NCI-H82 (cell line): ENCODE measurements at places on chromosomes 12 and 14.

GRCh38 chr12:68487721-68488309 lies 122.9 kb upstream of the RAP1B start:
- no peak for DNase-seq

GRCh38 chr14:53525608-53526007 lies 372.5 kb upstream of the DDHD1 start:
- DNase-seq, result no peak

- no peak for DNase-seq
Measured at GRCh38 chr12:91663744-91664143, 481.1 kb upstream of the DCN start.

- peak; percentile 11 for DNase-seq
Measured at GRCh38 chr12:74043343-74043742, 494.3 kb upstream of the ATXN7L3B start.

- DNase-seq, result no peak
Measured at GRCh38 chr12:1562813-1563407, 31.5 kb downstream of the FBXL14 start.

DNA sequence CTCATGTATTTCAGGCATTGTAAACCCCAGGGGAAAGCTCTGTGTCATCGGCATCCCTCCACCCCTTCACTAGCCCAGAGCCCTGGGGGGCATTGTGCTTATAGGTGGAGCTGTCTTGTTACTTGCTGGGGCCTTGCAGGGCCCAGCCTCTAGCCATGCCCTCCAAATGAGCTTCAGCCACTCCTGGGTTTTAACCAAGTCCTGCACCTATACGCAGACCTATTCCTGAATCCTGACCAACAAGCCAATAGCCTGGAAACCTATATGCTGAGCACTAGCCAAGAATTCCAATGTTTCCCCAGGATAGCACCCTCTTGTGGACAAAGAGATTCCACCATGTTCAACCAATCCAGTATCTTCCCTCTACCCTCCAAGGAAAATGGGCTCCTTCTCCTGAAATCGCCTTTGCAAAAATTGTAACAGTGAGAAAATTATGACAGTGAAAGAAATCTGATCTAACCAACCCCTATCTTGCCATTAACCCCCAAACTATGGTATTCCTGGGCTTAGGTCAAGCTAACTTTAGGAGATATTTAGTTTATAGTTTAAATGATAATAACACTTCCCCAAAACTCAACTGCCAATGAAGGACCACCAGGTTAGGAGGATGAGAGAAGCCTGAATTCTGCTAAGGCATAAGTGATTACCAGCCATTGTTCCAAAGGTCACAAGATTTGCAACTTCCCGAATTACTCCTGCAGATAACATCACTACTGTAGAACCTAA lies 55.5 kb downstream of the TTC7B start:
- peak; percentile 65 for DNase-seq

DNA sequence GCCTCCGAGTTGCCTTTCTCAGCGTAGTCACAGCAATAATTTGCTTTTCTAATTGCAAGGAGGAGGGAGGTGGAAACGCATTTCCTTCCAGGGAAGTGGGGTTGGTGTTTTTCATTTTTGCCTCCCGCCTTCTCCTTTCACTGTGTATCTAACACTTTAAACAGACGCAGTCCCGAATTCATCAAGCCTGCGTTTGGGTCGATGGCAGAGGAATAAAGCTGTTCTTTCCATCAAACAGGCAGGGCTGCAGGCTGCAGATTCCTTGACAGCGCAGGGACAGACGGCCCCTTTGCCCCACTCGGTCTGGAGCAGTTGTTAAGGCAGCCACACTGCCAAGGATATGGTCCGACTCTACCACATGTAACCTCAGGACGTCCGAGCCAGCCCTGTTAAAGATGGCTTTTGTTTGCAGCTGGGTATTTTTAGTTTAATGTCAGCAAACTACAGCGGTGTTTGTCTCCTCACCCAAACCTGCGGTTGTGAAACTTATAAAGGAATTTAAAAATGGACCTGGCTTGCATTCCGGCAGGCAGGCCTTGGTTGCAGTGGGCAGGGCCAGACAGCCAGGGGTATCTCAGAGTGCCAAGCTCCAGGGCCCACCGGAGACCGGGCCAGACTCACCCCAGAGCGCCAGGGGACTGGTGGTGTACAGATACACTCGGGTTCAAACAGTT lies 2.1 kb downstream of the CHST11 start:
- peak; percentile 19 for DNase-seq

DNA sequence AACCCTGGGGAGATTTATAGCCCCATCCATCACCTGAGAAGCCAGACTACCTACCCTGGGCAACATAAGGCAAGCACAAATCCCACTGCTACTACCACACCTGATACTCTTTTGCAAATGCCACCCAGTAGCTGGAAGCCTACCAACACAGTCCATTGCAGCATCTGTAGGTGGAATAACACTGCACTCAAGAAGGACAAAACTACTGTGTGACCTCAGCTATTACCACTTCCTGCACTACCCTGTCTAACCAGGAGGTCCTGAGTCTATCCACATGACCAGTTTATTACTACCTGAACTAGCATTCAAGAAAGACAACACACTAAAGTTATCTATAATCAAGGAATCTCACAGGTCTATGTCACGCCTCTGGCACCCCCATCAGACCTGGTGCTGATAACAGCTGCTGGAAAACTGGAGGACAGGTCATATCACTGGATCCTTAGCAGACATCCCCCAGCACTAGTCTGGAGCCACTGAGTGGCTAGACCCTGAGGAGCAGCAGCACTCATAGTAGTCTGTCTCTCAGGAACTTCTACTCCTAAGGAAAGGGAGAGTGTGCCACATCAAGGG lies 2.9 kb upstream of the CLEC1A start:
- DNase-seq, result no peak

DNA sequence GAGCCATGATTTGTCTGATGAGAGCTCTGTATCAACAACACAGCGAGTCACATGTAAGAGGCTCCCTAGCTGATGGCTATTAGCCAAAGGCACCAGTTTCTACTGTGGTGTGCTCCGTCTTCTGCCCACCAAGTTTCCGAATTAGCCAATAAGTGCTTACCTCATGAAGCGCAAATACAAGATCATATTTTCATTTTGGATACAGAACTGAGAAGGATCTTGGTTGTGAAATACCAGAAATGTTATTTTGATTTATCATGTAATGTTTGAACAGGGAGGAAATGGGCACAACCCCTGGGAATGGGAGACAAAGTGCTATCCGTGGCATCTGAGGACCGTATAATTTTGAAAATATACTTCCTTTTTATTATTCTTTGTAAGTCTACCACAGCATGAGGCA lies 234.3 kb downstream of the DACT1 start:
- DNase-seq, result no peak

DNA sequence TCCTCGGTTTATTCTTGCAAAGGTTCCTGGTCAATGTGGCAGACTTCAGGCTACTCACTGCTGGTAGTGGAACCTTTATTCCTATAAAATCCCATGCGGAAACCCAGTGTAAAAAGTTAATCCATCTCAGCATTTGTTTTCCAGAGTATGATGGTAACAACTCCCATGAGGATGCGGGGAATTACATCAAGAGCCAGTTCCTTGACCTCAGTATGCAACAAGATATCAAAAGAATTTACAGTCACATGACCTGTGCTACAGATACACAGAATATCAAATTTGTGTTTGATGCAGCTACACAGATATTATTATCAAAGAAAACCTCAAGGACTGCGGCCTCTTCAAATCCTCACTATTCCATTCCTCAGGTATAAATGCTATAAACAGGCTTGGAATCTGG lies 19.3 kb downstream of the CPM start:
- no peak for DNase-seq

- DNase-seq, result peak; percentile 97
Measured at GRCh38 chr12:51777457-51777856, 71.1 kb downstream of the FIGNL2 start.

GRCh38 chr14:33812181-33812580 lies 138.7 kb downstream of the EGLN3 start:
- no peak for DNase-seq

- no peak for DNase-seq
Measured at GRCh38 chr12:90304231-90304630, 595.6 kb upstream of the ATP2B1 start.

DNA sequence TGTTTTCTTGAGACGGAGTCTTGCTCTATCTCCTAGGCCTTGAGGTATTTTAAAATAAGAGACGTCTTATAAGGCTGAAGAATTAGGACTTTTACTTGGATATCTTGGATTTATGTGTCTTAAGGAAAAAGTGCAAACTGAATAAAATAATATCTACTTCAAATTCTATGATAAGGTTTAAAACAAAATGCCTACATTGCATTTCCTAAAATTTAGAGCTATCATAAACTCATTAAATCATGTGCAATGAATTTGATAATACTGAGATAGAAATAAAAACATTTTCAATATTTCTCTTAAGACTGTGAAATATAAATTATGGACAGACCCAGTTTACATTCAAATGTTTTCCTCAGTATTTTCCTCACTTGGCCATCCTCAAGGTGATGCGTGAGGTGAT lies 729.5 kb upstream of the LMO3 start:
- DNase-seq, result no peak

DNA sequence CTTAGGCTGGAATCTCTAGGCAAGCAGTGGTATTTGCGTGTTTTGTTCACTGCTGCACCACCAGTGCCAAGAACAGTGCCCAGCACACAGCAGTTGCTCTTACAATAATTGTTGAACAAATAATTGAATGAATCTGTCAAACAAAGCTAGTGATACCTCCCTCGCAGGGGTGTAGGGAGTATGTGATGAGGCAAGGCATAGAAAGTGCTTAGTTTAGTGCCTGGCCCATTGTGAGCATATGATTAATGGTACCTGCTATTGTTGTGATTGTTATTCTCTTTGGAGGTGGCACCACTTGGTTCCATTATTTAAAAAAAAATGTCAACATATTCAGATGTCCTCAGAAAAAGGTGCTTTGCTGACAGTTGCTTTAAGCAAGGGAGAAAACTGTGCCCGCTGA lies 210.1 kb upstream of the TBX3 start:
- DNase-seq, result no peak
